ENCODE measurements at places on chromosomes 1 and 21.

GRCh38 chr21:31395791-31396190 is 51.7 kb upstream of the TIAM1 start:
- H3K4me3 ChIP-seq: no peak overlapping the region
- DNase-seq: no peak
- H3K36me3 ChIP-seq: no peaks in the 10 kb centered on the region
- no peaks in the 10 kb centered on the region for H3K27me3 ChIP-seq
- no peaks in the 10 kb centered on the region for H3K4me1 ChIP-seq

DNA sequence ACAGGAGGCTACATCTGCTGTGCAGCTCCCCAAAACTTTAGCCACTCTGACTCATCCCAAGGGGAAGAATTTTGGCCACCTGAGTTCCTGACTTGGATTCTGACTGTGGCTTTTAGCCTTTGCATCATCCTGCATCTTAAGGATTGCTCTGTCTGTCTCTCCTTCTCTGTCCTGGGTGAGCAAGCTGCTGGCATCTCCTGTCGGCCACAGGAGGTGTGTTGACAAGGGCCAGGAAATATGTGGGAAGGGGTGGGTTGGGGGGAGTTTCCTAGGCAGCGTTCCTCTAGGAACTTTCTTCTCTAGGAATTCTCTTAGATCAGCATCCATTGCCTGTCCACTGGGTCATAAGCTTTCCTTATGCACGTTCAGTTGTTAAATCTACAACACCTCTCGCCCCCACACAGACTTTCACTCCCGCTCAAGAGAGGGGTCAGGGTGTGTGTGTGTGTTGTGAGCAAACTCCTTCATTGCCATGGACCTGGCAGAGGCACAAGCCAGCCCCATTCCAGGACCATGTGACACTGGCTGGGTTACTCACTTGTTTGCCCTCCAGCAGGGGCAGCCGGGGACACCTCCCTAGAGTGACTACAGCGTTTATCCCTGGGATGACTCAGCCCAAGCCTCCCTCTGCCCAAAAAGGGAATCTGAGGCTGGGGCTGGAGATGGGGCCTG is 145.0 kb upstream of the DUSP10 start:
- no peaks in the 10 kb centered on the region for H3K4me1 ChIP-seq
- DNase-seq: peak; percentile 74
- H3K36me3 ChIP-seq: no peaks in the 10 kb centered on the region
- no peaks in the 10 kb centered on the region for H3K27me3 ChIP-seq

- no peaks in the 10 kb centered on the region for H3K36me3 ChIP-seq
- no peak for DNase-seq
- H3K4me1 ChIP-seq: peaks cover 6% of the 10 kb centered on the region
- no peak overlapping the region for H3K4me3 ChIP-seq
- H3K27ac ChIP-seq: no peak overlapping the region
Measured at GRCh38 chr1:6256645-6257044, 4.3 kb downstream of the GPR153 start.

DNA sequence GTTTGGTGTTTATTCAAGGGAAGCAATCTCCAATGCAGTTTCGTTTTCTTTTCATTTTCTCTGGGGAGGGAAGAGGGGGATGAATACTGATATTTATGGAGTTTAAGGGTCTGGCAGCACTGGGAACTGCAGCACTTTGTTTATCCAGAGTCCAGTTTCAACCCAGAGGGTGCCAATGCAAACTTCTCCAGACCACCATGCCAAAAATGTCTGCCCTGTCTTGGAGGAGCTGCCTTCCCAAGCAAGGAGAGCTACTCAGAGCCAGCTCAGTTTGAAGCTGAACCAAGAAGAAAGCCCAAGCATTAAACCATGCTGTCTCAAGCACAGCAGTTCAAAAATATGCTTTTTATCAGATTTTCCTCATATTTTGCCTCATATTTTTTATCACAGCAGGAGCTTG is 589.7 kb downstream of the LMO4 start:
- H3K27me3 ChIP-seq: no peaks in the 10 kb centered on the region
- DNase-seq: no peak
- H3K27ac ChIP-seq: peak overlapping the region; percentile 78
- H3K4me3 ChIP-seq: peak overlapping the region; percentile 8
- H3K36me3 ChIP-seq: no peaks in the 10 kb centered on the region
- peaks cover 20% of the 10 kb centered on the region for H3K4me1 ChIP-seq

GRCh38 chr1:9628541-9629444 is 22.7 kb upstream of the PIK3CD start:
- H3K36me3 ChIP-seq: no peaks in the 10 kb centered on the region
- H3K4me1 ChIP-seq: no peaks in the 10 kb centered on the region
- H3K27ac ChIP-seq: no peak overlapping the region

DNA sequence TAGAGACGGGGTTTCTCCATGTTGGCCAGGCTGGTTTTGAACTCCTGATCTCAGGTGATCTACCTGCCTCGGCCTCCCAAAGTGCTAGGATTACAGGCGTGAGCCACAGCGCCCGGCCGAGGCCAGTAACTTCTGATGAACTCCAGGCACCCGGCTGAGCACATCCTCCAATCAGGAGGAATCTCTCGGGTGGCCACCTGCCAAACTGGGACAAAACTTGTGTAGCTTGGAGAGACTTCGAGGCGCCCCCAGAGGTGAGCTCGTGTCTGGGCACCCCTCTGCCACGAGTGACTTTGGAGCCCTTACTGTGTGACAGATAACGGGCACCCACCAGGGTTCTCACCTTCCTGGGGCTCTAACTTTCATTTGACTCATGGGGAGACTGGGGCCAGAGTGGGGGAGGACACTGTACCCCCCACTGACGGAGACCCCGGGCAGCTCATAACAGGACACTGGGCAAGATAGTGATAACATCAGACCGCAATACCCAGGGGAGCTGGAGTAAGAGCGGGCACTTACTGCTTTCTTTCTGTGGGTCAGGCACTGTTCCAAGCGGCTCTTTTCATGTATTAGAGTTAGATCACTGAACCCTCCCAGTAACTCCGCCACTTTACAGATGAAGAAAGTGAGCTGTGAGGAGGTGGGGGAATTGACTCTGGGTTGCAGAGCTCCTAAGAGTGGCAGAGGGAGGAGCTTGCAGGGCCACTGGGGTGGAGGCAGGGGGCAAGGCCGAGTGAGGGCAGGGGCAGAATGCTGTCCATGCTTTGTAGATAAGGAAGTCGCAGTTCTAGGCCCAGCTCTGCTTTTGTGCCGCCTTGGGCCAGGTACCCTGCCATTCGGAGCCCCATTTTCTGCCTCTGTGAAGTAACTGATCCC is 1.9 kb upstream of the PADI2 start:
- DNase-seq: no peak
- no peaks in the 10 kb centered on the region for H3K36me3 ChIP-seq
- H3K27me3 ChIP-seq: peaks cover 15% of the 10 kb centered on the region
- H3K4me3 ChIP-seq: no peak overlapping the region
- H3K27ac ChIP-seq: no peak overlapping the region

GRCh38 chr1:61569303-61569621 is 155.7 kb downstream of the TM2D1 start:
- no peak for DNase-seq
- no peak overlapping the region for H3K4me3 ChIP-seq
- no peaks in the 10 kb centered on the region for H3K4me1 ChIP-seq
- H3K36me3 ChIP-seq: no peaks in the 10 kb centered on the region
- no peak overlapping the region for H3K27ac ChIP-seq

DNA sequence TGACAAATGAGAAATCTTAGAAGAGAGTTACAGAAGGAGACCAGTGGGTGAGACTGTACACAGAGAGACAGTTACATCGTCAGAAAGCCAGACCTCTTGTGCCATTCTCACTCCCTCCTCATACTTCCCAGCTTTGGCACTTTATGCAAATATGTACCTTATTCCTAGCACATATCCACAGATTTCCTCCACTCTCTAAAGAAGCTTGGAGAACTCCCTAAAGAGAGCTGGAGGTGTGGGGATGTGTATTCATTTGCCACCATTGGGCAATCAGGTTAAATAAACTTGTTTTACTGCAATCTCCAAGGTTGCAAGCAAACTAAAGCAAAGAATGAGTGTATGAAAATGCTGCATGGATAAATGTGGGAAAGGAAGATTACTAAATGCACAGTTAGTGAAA is 380.9 kb upstream of the PRMT6 start:
- H3K4me3 ChIP-seq: no peak overlapping the region
- no peak for DNase-seq
- H3K27me3 ChIP-seq: no peaks in the 10 kb centered on the region
- no peaks in the 10 kb centered on the region for H3K4me1 ChIP-seq

- no peak within 1 kb of the TSS for H3K27ac ChIP-seq
- peak; percentile 53 for DNase-seq
- no peaks in the 10 kb centered on the region for H3K36me3 ChIP-seq
Measured at GRCh38 chr1:2632561-2633361, at the start of gene MMEL1. TSS of gene MMEL1 (minus strand) at chr1:2633016. CDS start at chr1:2629484, 3,532 bp downstream.

DNA sequence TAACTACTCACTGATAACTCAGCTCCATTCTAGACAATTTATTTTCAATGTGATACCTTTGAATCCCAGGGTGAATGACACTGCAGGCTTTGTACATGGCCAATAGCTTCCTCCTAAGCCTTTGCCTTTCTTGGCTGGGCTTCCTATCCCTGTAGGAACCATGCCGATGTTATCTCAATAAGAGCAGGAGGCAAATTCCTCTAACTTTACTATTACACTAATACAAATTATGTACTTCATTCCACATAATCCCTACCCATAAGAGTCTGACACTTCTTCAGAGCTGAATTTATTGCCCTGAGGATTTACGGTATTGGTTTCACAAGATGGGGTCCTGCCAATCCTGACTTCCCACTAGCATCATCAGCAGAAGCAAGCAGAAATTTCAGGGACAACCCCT is 14.0 kb downstream of the TGFBR3 start:
- no peaks in the 10 kb centered on the region for H3K36me3 ChIP-seq
- H3K4me3 ChIP-seq: no peak overlapping the region
- H3K27ac ChIP-seq: no peak overlapping the region
- H3K4me1 ChIP-seq: peaks cover 6% of the 10 kb centered on the region
- no peaks in the 10 kb centered on the region for H3K27me3 ChIP-seq

DNA sequence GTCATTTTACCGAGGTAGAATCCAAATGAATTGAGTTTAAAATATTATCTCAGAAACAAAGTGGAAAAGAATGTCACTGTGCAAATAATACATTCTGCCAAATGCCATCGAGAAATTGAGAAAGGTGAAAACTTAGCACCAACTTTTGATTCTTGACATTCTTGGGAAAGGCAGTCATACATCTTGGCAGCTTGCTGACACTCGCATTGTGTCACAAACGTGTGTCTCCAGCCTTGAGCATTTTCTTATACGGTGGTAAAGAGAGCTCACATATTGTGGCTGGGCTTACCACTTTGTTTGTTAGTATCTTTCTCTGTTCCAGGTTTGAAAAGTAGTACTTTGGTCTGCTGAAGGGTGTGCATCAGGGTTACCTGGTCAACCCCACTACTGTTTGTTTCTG is 1456.1 kb downstream of the BRINP3 start:
- H3K36me3 ChIP-seq: no peaks in the 10 kb centered on the region
- no peak overlapping the region for H3K4me3 ChIP-seq
- H3K27me3 ChIP-seq: no peaks in the 10 kb centered on the region
- no peaks in the 10 kb centered on the region for H3K4me1 ChIP-seq
- DNase-seq: no peak

DNA sequence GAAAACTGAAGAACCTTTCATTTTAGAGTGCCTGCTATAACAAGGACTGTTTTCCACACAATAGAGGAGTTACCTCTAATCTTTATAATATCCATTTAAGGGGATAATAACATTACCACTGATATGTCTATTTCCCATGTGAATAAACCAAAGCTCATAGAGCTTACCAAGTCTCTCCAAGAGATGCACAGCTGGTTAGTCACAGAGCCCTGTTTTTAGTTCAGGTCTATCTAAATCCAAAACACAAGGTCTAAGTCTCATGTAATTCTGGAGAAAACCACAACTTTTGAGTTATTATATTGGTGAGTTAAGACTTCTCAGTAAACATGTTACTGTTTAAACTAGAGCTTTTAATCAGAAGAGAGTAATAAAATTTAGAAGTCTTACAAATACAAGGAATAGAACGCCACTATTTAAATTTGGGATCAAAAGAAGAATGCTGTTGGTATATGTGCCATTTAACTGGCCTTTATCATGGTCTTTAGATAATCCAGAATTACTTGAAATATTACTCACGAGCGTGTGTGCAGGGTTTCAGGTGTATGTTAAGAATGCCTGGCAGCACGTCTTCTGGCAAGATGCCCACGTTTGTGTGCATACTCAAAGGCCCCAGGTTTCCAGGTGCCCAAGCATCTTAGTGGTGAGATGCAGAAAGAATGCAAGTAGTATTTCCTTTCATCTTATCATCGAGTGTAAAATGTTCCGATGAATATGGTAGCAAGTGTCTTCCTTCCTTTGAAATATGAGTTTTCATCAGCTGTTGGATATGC is 190.6 kb downstream of the FMN2 start:
- no peaks in the 10 kb centered on the region for H3K36me3 ChIP-seq
- no peaks in the 10 kb centered on the region for H3K27me3 ChIP-seq
- no peak overlapping the region for H3K27ac ChIP-seq
- no peak overlapping the region for H3K4me3 ChIP-seq
- H3K4me1 ChIP-seq: no peaks in the 10 kb centered on the region

GRCh38 chr1:96076589-96076988 is 645.0 kb upstream of the PTBP2 start:
- no peak overlapping the region for H3K4me3 ChIP-seq
- H3K27me3 ChIP-seq: no peaks in the 10 kb centered on the region
- no peaks in the 10 kb centered on the region for H3K36me3 ChIP-seq

DNA sequence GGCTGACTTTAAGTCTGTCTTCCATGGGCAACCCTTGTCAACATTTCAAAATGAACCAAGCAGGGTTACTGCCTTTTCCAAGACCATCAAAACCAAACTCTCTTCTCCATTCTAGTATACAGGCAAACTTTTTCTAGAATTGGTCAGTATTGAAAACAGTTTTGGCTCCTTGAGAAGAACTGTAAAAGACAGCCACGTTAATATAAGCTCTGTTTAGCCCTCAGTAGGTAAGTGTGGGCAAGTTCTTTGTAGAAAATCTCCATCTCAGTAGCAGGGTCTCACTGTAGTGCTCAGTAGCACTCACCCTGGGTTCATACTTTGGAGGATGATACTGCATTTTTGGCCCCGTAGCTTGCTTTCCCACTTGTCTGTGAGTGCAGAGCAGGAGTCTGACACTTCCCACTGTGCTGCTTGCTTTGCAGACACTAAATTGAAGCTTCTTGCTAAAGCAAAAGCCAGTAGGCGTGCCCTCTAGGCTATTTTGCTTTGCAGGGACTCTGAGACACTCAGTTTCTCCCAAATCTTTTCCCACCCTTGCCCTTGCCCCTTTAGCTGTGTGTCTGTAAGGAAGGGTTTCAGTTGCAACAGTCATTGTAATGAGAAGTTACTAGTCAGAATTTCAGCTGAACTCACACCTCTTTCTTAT is 34.3 kb upstream of the CACYBP start:
- no peak overlapping the region for H3K4me3 ChIP-seq
- H3K4me1 ChIP-seq: peaks cover 3% of the 10 kb centered on the region
- no peaks in the 10 kb centered on the region for H3K36me3 ChIP-seq
- H3K27me3 ChIP-seq: no peaks in the 10 kb centered on the region
- DNase-seq: no peak

Measured in ascending aorta (tissue), 2 donors.